ENCODE measurements at places on chromosomes 1 and 21. TPM values are rescaled to one million over a fixed set of nuclear protein-coding genes. Genes with fewer than 3 reads are reported as not detected.

The CYP4B1 gene
- 56.6 TPM for total RNA-seq

The TMEM51 gene
- 15.9 TPM for total RNA-seq

The VWA5B1 gene
- 0.58 TPM for total RNA-seq

The AXDND1 gene
- 1.7 TPM for total RNA-seq

DNA sequence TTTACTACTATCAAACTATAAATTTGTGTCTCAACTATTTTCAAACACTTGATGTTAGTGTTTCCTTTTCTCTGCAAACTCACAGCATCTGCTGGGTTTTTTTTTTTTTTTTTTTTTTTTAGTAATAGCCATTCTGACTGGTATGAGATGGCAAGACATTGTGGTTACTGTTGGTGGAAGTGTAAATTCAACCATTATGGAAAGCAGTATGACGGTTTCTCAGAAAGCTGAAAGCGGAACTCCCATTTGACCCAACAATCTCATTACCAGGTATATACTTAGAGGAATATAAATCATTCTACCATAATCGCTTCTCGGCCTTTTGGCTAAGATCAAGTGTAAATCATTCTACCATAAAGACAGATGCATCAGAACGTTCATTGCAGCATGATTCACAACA is 608.3 kb upstream of the ZP4 start:
- DNase-seq: no peak

DNA sequence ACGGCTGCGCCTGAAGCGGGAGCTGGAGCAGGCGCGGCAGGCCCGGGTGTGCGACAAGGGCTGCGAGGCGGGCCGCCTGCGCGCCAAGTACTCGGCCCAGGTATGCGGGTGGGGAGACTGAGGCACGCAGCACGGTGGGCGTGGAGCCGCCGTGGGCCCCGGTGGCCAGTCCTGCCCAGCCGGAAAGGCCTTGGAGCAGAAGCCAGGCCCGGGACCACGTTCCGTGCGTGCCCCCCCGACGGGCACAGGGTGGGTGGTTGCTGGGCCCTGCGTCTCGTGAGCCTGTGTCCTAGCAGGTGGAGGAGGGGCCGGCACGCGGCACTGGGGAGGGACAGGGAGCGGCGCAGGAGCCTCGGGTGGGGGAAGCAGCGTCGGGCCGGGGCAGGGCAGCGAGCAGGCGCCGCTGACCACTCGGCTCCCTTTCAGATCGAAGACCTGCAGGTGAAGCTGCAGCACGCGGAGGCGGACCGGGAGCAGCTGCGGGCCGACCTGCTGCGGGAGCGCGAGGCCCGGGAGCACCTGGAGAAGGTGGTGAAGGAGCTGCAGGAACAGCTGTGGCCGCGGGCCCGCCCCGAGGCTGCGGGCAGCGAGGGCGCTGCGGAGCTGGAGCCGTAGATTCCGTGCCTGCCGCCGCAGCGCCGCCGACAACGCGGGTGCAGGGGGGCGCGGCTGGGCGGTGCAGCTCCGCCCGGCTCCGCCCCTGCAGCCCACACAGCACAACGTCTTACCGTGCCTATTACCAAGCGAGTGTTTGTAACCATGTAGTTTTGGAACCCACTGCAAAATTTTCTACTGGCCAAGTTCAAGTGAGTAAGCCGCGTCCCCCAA is 78.2 kb downstream of the SKI start:
- DNase-seq: no peak

- no peak for DNase-seq
Measured at GRCh38 chr1:194538453-194538852, 1352.0 kb upstream of the B3GALT2 start.

DNA sequence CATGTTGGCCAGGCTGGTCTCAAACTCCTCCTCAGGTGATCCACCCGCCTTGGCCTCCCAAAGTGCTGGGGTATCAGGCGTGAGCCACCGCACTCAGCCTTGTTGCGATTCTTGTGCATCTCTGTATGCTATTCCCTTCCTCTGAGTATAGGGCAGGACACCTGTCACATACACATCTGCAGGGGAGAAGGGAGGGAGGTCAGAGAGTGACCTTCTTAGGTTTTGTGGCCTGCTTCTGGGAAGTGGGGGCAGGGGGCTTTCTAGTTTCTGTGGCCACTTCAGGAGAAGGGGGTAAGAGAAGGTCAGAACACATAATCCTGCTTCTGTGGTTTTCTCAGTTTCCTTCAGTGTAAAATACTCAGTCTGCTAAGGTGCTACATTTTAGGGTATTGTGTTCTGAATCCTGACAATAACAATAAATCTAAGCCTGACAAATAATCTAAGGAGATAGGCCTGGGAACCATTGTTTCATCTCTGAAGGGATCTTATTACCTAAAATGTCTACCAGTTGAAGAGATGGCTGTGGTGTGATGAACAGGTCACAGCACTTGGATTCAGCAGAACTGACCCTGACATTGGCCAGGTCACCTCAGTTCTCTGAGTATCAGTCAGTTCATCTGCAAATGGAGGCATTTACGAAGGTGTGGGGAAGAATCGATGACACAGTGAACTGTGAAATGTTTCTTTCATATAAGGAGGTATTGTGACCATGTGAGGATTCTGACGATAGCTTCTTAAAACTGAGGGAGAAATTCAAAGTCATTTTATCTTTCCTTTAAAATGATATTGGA is 212.6 kb upstream of the L1TD1 start:
- DNase-seq: no peak

- DNase-seq: no peak
Measured at GRCh38 chr1:213104604-213105003, 53.6 kb downstream of the RPS6KC1 start.

DNA sequence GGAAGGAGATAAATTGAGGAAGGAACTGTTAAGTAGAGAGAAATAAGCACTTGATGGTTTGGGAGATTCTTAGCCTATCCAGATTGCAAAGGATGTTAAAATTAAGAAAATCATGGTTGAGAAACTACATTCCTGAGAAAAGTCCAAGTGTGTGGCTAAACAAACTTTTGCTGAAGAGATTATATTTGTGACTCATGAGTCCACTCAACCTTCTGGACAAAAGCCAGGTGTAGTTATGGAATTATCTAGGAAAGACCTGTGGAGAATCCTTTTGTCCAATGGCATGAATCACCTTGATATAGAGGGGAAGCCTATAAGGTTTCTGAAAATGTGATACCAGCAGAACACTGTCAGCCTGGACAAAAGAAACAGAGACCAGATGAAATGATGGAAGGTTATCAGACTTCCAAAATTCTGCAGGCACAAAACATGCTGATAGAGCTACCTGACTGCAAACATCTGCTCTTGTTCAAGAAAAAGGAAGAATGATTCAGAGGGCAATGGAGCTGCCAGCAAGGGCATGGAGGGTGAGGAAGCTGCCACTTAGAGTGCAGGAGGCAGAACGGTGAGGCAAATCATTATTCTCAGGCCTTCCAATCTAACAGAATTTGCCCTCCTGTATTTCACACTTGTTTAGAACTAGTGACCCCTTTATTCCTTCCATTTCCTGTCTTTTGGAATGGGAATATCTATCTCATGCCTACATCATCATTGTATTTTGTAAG is 300.6 kb upstream of the PRMT6 start:
- no peak for DNase-seq
